Frontal cortex (tissue), 4 donors: ENCODE measurements at places on chromosomes 16 and 17. TPM values are rescaled to one million over a fixed set of nuclear protein-coding genes. Genes with fewer than 3 reads are reported as not detected.

TCAP gene
- 0.82 TPM for total RNA-seq

IRX3 gene
- under 0.01 TPM for total RNA-seq

CFAP97D1 gene
- not detected for total RNA-seq

ODAD4 gene
- 3.3 TPM for total RNA-seq

PPP1R27 gene
- not detected for total RNA-seq

FDXR gene
- 2.4 TPM for total RNA-seq

PYDC1 gene
- 0.41 TPM for total RNA-seq

ACSM3 gene
- total RNA-seq, result 1.6 TPM

RAPGEFL1 gene
- total RNA-seq, result 12.6 TPM

NOG gene
- 7.7 TPM for total RNA-seq

AIPL1 gene
- not detected for total RNA-seq

CXCL16 gene
- total RNA-seq, result under 0.01 TPM

GOSR2 gene
- 53.0 TPM for total RNA-seq

KRT32 gene
- not detected for total RNA-seq

MCRIP2 gene
- 9.8 TPM for total RNA-seq

DOC2A gene
- 11.8 TPM for total RNA-seq

KRT40 gene
- total RNA-seq, result not detected

TSNAXIP1 gene
- total RNA-seq, result 4.5 TPM

ZG16B gene
- not detected for total RNA-seq

PRSS33 gene
- total RNA-seq, result not detected

NEUROD2 gene
- 44.8 TPM for total RNA-seq

SPATA22 gene
- total RNA-seq, result 3.7 TPM

GFOD2 gene
- 57.9 TPM for total RNA-seq

TPSD1 gene
- total RNA-seq, result not detected

PRR15L gene
- not detected for total RNA-seq

ETV4 gene
- 0.41 TPM for total RNA-seq

CDC6 gene
- total RNA-seq, result 2.4 TPM

KCNG4 gene
- not detected for total RNA-seq

MGAT5B gene
- total RNA-seq, result 16.3 TPM

SLC38A8 gene
- total RNA-seq, result not detected

MRTFB gene
- total RNA-seq, result 37.5 TPM

C16orf96 gene
- 0.41 TPM for total RNA-seq

TLE7 gene
- not detected for total RNA-seq

DPEP1 gene
- total RNA-seq, result 2.4 TPM

SCIMP gene
- total RNA-seq, result under 0.01 TPM

FBXW10 gene
- 0.82 TPM for total RNA-seq

CLEC3A gene
- total RNA-seq, result under 0.01 TPM

KRT16 gene
- not detected for total RNA-seq

SCARF1 gene
- total RNA-seq, result 3.3 TPM

OR1A1 gene
- total RNA-seq, result not detected

CBLN1 gene
- total RNA-seq, result 25.3 TPM

SMURF2 gene
- total RNA-seq, result 64.0 TPM

KCNJ12 gene
- 0.82 TPM for total RNA-seq

MYH13 gene
- not detected for total RNA-seq

TMUB2 gene
- 22.0 TPM for total RNA-seq

NAGPA gene
- 14.7 TPM for total RNA-seq

CCL13 gene
- total RNA-seq, result 1.2 TPM

BCL7C gene
- total RNA-seq, result 41.6 TPM

PDILT gene
- total RNA-seq, result not detected

CASKIN2 gene
- 6.1 TPM for total RNA-seq

HES7 gene
- total RNA-seq, result 1.2 TPM

OR3A1 gene
- 0.41 TPM for total RNA-seq
